ENCODE measurements at places on chromosomes 6 and 20.
A peak's percentile ranks its signal among the peaks of the same experiment; 100 is the strongest.

DNA sequence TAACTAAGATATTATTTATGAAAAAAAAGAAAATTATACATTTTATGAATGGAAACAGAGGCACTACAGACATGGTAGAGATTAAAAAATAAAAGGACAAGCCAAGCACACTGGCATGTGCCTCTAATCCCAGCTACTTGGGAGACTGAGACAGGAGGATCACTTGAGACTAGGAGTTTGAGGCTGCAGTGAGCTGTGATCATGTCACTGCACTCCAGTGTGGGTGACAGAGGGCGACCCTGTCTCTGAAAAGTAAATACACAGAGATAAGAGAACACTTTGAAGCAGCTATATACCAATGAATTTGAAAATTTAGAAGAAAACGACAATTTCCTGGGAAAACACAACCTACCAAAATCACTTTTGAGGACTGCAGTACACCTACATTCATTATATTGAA is 47.4 kb upstream of the TFAP2C start:
- no peak for DNase-seq

DNA sequence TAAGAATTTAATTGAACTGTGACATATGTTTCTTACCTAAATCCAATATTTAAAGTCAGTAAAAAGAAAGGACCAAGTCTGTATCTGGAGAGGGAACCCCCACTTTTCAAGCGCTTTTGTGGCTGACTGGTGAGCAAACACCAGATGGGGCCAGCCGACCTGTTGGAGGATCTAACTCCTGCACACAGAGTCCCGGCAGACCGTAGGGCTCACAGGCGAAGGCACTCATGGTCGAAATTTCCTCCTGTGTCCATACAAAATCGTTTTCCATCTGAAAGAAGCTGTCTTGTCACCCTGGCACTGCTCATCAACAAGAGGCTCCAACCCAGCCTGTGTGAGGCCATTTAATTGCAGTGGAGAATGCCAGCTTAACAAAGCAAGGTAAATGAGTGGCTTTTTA is 94.0 kb downstream of the SCML4 start:
- DNase-seq = no peak

GRCh38 chr6:39938773-39939654 is 4.8 kb upstream of the MOCS1 start:
- DNase-seq = peak; percentile 16

DNA sequence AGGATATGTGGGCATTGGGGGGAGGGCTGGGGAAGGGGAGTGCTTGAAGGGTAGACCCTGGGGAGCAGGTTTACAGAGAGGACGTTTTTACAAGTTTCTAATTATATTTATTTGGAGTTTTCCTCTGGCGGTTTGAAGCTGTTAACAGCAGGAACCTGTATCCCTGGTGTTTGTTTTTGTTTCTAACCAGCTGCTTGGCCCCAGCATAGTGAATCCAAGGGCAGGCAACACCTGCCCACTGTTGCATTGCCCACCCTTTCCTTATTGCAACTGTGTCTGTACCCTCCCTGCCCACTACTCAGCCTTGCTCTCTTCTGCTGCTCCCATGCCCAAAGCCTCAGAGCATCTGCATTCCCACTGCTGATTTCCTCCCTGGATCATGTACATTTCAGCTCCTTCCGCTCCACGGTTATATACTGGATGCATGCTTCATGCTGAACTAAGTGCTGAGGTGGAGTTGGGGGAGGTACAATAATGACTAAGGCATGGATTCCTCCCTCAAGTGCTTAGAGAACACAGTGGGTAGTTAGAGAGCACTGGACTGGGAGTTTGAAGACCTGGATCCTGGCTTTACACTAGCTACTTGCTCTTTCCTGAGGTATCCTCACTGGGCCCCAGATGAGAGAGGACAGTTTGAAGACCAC is 6.0 kb downstream of the SCUBE3 start:
- no peak for DNase-seq

DNA sequence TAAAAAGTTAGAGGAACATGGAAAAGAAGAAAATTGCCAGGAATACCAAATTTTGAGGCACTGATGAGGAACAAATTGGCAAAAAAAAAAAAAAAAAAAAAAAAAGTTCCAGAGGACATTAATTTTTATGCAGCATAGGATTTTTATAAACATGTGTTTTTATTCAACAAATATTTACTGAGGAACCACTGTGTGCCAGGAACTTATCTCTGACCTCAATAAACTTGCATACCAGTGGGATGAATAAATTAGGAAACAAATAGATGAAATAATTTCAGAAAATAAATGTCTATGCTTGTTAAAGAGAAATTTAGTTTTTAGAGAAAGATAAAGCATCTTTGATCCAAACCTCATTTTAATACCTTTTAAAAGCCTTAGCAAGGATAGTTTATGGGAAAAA is 175.1 kb downstream of the PDE10A start:
- DNase-seq = no peak

DNA sequence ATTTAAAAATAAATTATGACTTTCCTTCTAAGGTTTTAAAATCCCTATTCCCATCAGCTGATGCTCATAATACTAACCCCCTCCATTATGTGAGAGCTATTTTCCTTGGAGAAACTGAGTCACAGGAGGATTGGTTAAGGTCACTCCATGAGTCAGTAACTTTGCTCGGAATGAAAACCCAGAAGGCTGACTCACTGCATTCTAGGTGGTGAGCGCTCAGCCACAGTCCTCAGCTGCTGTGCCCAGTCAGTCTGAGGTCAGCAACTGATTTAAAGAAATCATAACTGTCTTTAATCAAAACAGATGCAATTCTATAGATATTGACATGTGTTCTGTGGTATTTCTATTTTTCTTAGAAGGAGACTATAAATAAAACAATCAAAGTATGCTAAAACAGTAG is 359.2 kb downstream of the GJA1 start:
- no peak for DNase-seq

DNA sequence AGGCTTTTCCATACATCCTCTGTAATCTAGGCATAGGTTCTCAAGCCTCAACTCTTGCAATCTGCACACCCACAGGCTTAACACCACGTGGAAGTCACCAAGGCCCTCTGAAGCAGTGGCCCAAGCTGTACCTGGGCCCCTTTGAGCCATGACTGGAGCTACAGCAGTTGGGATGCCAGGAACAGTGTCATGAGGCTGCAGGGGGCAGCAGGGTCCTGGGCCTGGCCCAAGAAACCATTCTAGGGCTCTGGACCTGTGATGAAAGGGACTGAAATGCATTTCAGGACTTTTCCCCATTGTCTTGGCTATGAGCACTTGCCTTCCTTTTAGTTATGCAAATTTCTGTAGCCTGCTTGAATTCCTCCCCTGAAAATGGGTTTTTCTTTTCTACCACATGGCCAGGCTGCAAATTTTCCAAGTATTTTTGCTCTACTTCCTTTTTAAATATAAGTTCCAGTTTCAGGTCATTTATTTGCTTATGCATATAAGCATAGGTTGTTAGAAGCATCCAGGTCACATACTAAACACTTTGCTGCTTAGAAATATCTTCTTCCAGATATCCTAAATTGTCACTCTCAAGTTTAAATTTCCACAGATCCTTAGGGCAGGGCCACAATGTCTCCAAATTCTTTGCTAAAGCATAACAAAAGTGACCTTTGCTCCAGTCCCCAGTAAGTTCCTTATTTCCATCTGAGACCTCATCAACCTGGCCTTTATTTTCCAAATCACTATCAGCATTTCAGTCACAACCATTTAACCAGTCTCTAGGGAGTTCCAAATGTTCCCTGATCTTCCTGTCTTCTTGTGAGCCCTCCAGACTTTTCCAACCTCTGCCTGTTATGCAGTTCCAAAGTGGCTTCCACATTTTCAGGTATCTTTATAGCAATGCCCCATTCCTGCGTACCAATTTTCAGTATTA is 48.6 kb upstream of the CD2AP start:
- no peak for DNase-seq

- no peak for DNase-seq
These were observed 4.6 kb downstream of the MAS1L start for GRCh38 chr6:29483186-29483585.

DNA sequence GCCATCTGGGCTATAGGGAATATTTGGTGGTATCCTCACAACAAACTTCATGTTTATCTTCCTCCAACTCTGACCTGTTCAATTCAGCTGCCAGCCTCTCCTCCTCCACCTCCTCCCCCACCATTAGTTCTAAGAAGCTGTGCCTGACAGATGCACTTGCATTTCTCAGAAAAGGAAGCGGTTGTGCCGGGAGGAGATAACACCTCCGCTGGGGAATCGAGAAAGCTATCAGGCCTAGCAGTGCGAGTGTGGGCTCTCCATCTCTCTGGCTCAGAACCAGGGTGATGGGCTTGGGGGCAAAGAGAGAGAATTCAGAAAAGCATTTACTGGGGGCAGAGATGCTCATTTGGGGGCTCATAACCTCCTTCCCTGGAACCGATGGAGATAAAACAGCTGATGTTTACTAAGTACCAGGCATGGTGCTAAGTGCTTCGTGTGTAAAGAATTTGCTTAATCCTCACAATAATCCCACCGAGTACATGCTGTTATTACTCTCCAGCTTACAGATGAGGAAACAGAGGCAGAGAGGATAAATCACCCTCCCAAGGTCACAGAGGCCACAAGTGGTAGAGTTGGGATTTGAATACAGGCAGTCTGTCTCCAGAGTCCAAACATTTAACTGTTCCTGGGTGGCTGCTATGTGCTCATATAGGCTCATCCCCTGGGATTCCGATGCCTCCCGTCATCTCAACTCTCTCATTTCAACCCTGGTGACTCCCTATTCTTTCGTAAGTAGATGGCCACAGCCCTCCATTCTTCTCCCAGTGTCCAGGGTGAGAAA is 38.3 kb downstream of the COX4I2 start:
- no peak for DNase-seq

- DNase-seq = no peak
These were observed 27.1 kb downstream of the DAAM2 start for GRCh38 chr6:39819228-39819627.

DNA sequence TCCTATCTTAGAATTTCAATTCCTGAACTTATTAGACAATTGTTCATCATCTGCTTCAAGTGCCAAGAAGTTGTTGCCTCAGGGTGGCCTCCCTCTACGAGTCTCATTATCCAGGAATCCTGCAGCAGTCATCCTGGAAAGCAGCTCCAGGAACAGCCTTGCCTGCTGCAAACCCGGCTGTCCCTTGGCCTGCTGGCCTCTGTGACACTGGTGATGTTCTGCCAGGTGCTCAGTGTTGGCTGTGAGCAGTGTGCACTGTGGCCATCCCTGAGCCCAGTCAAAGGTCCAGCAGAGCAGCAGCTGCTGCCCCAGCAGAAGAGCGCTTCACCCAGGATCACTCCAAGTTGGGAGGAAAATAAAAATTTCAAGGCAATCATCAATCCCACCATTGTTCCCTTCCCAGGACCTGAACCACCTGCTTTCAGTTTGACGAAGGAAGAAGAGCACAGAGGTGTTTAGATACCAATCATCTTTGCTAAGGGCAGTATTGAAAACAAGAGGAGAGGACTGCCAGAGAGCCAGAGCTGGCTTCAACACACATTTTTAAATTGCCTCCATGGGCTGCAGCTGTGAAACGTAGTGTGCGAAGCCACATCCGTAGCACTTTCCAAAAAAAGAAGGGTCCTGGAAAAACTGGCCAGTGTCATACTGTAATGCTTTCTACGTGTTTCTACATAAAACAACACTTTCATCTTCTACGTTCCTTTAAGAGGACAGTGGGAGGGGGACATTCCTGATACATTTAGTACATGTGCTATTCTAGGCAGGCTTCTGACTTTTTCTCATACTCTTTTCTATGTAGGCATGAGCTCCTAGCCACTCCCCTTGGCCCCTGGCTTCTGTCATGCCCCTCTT is 7.2 kb upstream of the FAM50B start:
- DNase-seq = no peak

GRCh38 chr20:10573273-10573950 is 100.4 kb downstream of the JAG1 start:
- no peak for DNase-seq

GRCh38 chr20:45969712-45970634 is 2.0 kb downstream of the ZNF335 start:
- no peak for DNase-seq

- no peak for DNase-seq
These were observed 38.0 kb upstream of the FAM83D start for GRCh38 chr20:38888059-38888831.

DNA sequence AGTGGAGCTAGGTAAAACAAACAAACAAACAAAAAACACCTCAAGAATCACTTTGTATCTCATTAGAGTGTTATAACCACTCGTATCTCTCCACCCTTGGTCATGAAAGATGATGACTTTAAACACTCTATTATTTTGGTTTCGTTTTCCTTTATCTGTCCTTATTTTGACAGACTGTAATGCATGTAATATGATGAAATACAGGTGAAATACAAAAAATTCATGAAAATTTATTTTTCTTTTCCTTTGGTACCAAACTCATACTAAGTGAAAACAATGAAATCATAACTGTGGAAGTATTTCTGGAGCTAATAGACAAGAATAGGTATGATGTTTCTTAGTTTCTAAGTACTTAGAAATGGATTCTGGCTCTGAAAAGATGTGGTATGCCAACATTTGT is 4.1 kb downstream of the OR12D2 start:
- no peak for DNase-seq

GRCh38 chr20:47464380-47465101 is 37.1 kb upstream of the NCOA3 start:
- DNase-seq = no peak

DNA sequence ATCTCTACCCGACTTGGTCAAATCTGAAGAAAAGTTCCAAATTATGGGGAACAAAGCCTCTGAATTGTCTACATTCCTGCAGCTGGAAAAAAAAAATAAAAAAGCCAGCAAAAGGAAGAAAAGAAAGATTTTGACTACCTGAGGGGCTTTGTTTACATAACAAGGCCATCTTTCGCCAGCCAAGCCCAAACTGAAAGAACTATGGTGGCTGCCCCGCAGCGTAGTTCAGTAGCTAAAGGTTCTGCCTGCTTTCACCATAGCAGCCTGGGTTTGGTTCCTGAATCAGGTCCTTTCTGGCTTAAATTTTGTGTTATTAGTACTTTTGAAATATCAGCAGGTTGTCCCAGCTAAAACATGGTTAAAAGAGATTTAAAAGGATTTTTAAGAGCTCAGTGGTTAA is 35.4 kb downstream of the ZNF133 start:
- DNase-seq = no peak

DNA sequence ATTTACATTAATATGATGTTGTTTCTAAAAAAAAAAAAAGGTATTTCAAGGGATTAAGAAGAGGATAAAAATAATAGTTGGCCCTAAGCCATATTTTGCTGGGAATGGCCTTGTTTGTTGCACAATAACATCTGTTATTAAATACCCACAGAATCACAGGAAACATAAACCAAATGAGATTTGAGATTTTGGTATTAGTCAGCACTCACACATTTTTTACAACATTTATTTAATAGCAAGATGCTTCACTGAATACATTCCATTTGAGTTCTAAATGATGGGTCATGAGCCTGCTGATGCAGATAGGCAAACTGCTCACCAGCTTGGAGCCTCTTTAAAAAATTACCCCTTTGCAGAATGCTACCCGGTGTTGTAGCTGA is 92.9 kb upstream of the ENPP5 start:
- no peak for DNase-seq

- DNase-seq = no peak
These were observed 79.7 kb upstream of the FOXP4 start for GRCh38 chr6:41466437-41466990.
